CD8-positive, alpha-beta memory T cell (primary cell): ENCODE measurements at places on chromosomes 11 and 22. TPM values are rescaled to one million over a fixed set of nuclear protein-coding genes. Genes with fewer than 3 reads are reported as not detected.

CCDC81 gene
- 0.44 TPM for total RNA-seq

OR9G1 gene
- not detected for total RNA-seq

LDLRAD3 gene
- 0.09 TPM for total RNA-seq

ADAMTS8 gene
- total RNA-seq, result not detected

MOB2 gene
- total RNA-seq, result 28.7 TPM

DGCR6 gene
- total RNA-seq, result 1.2 TPM

LMNTD2 gene
- 2.4 TPM for total RNA-seq
